Progenitor cell of endocrine pancreas (in vitro differentiated cells): ENCODE measurements at places on chromosomes 1 and 21. TPM values are rescaled to one million over a fixed set of nuclear protein-coding genes. Genes with fewer than 3 reads are reported as not detected.

DNA sequence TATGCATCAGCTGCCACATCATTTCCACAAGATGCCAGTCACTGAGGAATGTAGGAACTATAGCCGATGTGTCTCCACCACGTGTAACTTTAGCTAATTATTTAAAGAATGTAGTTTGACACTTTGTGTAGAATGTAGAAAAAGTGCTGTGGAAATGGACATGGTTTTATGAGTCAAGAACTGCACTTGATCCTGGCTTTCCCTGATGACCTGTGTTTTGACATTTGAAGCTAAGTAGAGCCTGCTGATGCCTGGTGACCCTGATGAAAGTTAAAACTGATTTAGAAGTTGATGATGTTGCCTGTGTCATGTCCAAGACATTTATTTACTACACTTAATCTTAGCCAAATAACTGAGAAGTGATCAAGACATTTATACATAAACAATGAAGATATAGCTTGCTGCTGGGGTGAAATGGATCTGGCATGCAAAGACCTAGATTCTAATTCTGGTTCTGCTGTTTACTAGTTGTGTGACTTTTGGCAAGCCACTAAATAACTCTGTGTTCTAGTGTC lies 4.4 kb upstream of the OSBPL9 start:
- no peaks in the 10 kb centered on the region for H3K36me3 ChIP-seq
- peaks cover 5% of the 10 kb centered on the region for H3K4me1 ChIP-seq
- no peaks in the 10 kb centered on the region for H3K27me3 ChIP-seq
- H3K4me3 ChIP-seq = no peak overlapping the region

- no peak overlapping the region for H3K27ac ChIP-seq
- H3K27me3 ChIP-seq = no peaks in the 10 kb centered on the region
- H3K36me3 ChIP-seq = peaks cover 18% of the 10 kb centered on the region
- H3K4me3 ChIP-seq = no peak overlapping the region
- no peak for DNase-seq
Measured at GRCh38 chr1:2402420-2402819, 9.9 kb downstream of the PEX10 start.

The PHGDH gene
- 428 and 452 TPM in 2 replicates for total RNA-seq

DNA sequence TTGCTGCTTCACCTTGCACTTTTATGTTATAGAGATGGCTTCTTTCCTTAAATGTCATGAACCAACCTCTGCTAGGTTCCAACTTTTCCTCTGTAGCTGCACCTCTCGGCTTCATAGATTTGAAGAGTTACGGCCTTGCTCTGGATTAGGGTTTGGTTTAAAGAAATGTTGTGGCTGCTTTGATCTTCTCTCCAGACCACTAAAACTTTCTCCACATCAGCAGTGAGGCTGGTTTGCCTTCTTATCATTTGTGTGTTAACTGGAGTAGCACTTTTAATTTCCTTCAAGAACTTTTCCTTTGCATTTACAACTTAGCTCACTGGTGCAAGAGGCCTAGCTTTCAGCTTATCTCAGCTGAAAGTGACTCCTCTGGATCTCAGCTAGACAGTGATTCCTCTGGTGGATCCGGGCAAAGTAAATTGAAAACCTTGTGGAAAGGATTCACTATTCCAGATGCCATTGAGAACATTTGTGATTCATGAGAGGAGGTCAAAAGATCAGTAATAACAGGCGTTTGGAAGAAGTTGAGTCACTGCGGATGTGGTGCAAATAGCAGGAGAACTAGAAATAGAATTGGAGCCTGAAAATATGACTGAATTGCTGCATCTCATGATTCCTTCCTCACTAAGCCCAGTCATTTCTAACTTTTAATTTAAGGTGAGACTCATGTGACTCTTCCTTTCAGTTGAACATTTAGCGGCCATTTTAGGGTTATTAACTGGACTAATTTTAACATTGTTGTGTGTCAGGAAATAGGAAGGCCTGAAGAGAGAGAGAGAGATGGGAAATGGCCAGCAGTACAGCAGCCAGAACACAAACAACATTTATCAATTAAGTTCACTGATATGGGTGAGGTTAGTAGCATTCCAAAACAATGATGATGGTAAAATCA lies 16.2 kb upstream of the RGS1 start:
- H3K4me3 ChIP-seq = no peak overlapping the region
- no peak for DNase-seq
- H3K36me3 ChIP-seq = no peaks in the 10 kb centered on the region
- no peaks in the 10 kb centered on the region for H3K27me3 ChIP-seq
- H3K27ac ChIP-seq = peak overlapping the region; percentile 10

GRCh38 chr1:10510520-10511493 lies 36.1 kb downstream of the PEX14 start:
- H3K27ac ChIP-seq = no peak overlapping the region
- no peak for DNase-seq
- no peaks in the 10 kb centered on the region for H3K36me3 ChIP-seq
- H3K4me1 ChIP-seq = peaks cover 30% of the 10 kb centered on the region
- H3K27me3 ChIP-seq = peaks cover 3% of the 10 kb centered on the region

GRCh38 chr1:22921452-22922126 lies 51.1 kb downstream of the LACTBL1 start:
- H3K27me3 ChIP-seq = peaks cover 6% of the 10 kb centered on the region
- no peak for DNase-seq
- no peaks in the 10 kb centered on the region for H3K4me1 ChIP-seq

The DENND2C gene
- 10.4 and 10.6 TPM in 2 replicates for total RNA-seq

DNA sequence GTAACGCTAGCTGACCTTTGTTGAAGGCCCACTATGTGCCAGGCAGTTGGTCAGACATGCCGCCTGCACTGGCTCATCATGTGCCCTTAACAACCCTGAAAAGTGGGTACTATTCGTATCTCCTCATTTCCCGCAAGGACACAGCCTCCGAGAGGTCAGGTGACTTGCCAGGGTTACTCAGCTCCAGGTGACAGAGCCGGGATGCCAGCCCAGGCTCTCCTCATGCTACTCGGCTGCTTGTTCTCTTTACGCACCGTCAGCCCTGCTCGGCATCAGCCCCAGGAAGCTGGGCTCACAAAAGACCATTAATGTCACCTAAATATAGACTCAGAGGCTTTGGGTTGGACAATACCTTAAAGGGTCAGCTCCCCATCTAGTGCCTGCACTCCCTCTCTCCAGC lies 29.0 kb downstream of the GRHL3 start:
- H3K36me3 ChIP-seq = no peaks in the 10 kb centered on the region
- DNase-seq = no peak
- peaks cover 5% of the 10 kb centered on the region for H3K4me1 ChIP-seq
- peaks cover 6% of the 10 kb centered on the region for H3K27me3 ChIP-seq

GRCh38 chr1:201630582-201630981 lies 91.7 kb downstream of the NAV1 start:
- no peaks in the 10 kb centered on the region for H3K36me3 ChIP-seq
- no peak overlapping the region for H3K4me3 ChIP-seq
- H3K4me1 ChIP-seq = no peaks in the 10 kb centered on the region
- peaks cover 4% of the 10 kb centered on the region for H3K27me3 ChIP-seq
- no peak for DNase-seq

- H3K4me3 ChIP-seq = no peak overlapping the region
- peaks cover 3% of the 10 kb centered on the region for H3K4me1 ChIP-seq
- DNase-seq = no peak
- peaks cover 2% of the 10 kb centered on the region for H3K27me3 ChIP-seq
- no peak overlapping the region for H3K27ac ChIP-seq
- H3K36me3 ChIP-seq = no peaks in the 10 kb centered on the region
Measured at GRCh38 chr1:58773406-58773840, 10.4 kb downstream of the JUN start.

DNA sequence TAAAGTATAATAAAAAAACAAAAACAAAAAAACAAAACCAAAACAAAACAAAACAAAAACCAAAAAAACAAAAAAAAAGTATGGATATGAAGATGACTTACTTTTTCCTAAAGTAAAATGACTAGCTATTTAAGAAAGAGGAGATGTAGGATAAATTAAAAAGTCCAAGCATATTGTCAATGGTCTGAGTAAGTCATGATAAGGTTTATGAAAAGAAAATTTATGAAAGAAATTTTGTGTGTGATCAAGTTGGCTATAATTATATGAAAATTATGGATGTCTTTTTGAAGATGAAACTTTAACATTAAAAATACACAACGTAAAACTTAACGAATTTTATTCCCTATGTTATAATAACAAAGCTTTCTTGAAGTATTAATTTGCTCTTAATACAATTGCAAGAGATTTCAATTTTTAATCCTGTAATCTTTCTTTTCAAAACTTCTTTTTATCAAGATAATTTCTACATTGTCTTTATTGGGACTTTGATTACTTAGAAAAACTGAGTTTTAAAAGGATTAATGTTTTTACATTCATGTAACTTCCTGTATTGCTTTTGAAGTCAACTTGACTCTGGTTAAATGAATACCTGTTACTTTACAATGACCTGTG lies 200.9 kb upstream of the IVNS1ABP start:
- no peaks in the 10 kb centered on the region for H3K27me3 ChIP-seq
- no peak overlapping the region for H3K27ac ChIP-seq
- H3K4me3 ChIP-seq = no peak overlapping the region
- peaks cover 7% of the 10 kb centered on the region for H3K36me3 ChIP-seq

The G0S2 gene
- 0.60 and 0.79 TPM in 2 replicates for total RNA-seq

DNA sequence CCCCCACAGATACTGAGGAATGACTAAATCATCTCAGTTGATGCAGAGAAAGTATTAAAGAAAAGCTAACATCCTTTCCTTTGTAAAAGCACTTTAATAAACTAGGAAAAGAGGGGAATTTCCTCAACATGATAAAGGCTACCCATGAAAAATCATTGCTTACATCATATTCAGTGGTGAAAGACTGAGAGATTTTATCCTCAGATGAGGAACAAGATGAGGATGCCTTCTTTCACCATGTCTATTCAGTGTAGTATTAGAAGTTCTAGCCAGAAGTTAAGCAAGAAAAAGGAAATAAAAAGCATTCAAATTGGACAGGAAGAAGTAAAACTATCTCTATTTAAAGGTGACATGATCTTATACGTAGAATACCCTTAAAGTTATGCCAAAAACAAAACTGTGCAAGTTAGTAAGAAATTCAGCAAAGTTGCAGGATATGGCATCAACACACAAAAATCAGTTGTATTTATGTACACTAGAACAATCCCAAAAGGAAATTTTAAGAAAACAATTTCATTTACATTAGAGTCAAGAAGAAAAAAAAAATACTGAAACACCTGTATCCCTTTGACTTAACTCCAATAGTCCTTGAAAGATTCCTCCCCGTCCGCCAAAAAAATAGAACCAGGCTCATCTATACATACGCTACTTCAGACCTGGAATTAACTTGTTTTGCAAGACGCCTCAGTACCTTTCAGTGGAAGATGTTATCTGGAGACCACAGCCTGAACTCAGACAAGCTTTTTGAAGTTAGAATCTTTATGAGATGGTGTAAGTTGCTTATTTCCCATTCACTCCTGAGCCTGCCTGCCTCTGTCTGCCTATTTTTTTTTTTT lies 17.5 kb downstream of the ZMYM4 start:
- H3K36me3 ChIP-seq = peaks cover 22% of the 10 kb centered on the region
- no peak for DNase-seq
- H3K4me1 ChIP-seq = peaks cover 6% of the 10 kb centered on the region

The VPS45 gene
- total RNA-seq = 53.0 and 58.1 TPM in 2 replicates

DNA sequence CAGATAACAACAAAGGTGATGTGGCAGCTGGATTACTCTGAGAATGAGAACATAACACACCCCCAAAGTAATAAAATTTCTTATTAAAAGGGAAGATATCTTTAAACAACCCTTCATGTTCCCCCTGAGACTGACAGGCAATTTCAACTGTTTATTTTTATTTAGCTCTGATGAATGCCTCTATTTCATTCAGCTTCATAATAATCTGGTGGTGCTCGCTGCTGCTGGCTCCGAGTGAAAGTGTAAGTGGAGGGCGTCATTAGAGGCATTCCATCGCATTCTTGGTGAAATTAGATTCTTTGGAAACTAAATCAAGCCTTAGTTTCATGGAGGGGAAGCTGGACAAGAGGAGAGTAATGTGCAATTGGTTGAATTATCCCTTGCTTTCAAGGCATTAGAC lies 128.9 kb downstream of the GRIK1 start:
- no peak overlapping the region for H3K4me3 ChIP-seq
- DNase-seq = no peak
- peaks cover 5% of the 10 kb centered on the region for H3K27me3 ChIP-seq
- H3K4me1 ChIP-seq = peaks cover 9% of the 10 kb centered on the region

GRCh38 chr1:25028907-25029599 lies 99.0 kb upstream of the RUNX3 start:
- H3K4me3 ChIP-seq = no peak overlapping the region
- H3K36me3 ChIP-seq = no peaks in the 10 kb centered on the region
- no peak overlapping the region for H3K27ac ChIP-seq
- H3K4me1 ChIP-seq = no peaks in the 10 kb centered on the region

DNA sequence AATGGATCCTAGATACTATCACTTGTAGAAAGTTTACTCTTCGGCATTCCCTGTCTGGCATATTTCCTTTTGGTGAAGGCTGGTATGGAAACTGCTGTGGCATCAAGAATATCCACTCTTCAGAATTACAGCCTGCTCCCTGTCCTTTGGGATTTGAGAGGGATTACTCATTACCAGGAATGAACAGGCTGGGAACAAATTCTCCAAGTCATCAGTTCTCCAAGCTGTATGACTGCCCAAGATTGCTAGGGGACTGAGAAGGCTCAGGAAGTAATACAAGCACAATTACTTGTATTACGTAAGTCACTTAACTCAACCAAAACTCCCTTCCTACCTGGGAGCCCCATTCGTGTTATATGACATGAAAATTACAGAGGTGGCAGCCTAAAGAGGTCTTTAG lies 49.6 kb downstream of the CD58 start:
- H3K27me3 ChIP-seq = no peaks in the 10 kb centered on the region
- no peak overlapping the region for H3K4me3 ChIP-seq
- DNase-seq = no peak

- no peak overlapping the region for H3K27ac ChIP-seq
- H3K4me3 ChIP-seq = no peak overlapping the region
- peaks cover 14% of the 10 kb centered on the region for H3K4me1 ChIP-seq
- no peaks in the 10 kb centered on the region for H3K36me3 ChIP-seq
- no peak for DNase-seq
- peaks cover 31% of the 10 kb centered on the region for H3K27me3 ChIP-seq
Measured at GRCh38 chr21:45029948-45030681, 44.3 kb upstream of the ADARB1 start.

- DNase-seq = no peak
- no peak overlapping the region for H3K4me3 ChIP-seq
- no peaks in the 10 kb centered on the region for H3K36me3 ChIP-seq
- H3K4me1 ChIP-seq = peaks cover 2% of the 10 kb centered on the region
- H3K27ac ChIP-seq = no peak overlapping the region
Measured at GRCh38 chr1:7375781-7376660, 395.1 kb upstream of the VAMP3 start.

GRCh38 chr1:208465786-208466590 lies 221.8 kb upstream of the PLXNA2 start:
- H3K36me3 ChIP-seq = no peaks in the 10 kb centered on the region
- no peak overlapping the region for H3K4me3 ChIP-seq
- H3K27me3 ChIP-seq = peaks cover 3% of the 10 kb centered on the region
- no peak for DNase-seq
- no peak overlapping the region for H3K27ac ChIP-seq

The CR1L gene
- total RNA-seq = not detected in 2 replicates

GRCh38 chr1:31040038-31040437 lies 25.5 kb downstream of the PUM1 start:
- no peaks in the 10 kb centered on the region for H3K27me3 ChIP-seq
- H3K27ac ChIP-seq = peak overlapping the region; percentile 87
- no peak overlapping the region for H3K4me3 ChIP-seq
- H3K4me1 ChIP-seq = peaks cover 22% of the 10 kb centered on the region
- H3K36me3 ChIP-seq = peaks cover 23% of the 10 kb centered on the region

The CLCA4 gene
- total RNA-seq = not detected in 2 replicates

- no peaks in the 10 kb centered on the region for H3K4me1 ChIP-seq
- DNase-seq = no peak
- H3K4me3 ChIP-seq = no peak overlapping the region
- no peaks in the 10 kb centered on the region for H3K36me3 ChIP-seq
- H3K27me3 ChIP-seq = no peaks in the 10 kb centered on the region
Measured at GRCh38 chr1:75014250-75014649, 119.9 kb upstream of the LHX8 start.
